ENCODE measurements at places on chromosomes 4 and X.

- no peak for DNase-seq
Observed at GRCh38 chr4:125649452-125649851, 334.7 kb downstream of the FAT4 start.

GRCh38 chr4:85474356-85474755 lies 594 bp upstream of the ARHGAP24 start:
- no peak for DNase-seq

DNA sequence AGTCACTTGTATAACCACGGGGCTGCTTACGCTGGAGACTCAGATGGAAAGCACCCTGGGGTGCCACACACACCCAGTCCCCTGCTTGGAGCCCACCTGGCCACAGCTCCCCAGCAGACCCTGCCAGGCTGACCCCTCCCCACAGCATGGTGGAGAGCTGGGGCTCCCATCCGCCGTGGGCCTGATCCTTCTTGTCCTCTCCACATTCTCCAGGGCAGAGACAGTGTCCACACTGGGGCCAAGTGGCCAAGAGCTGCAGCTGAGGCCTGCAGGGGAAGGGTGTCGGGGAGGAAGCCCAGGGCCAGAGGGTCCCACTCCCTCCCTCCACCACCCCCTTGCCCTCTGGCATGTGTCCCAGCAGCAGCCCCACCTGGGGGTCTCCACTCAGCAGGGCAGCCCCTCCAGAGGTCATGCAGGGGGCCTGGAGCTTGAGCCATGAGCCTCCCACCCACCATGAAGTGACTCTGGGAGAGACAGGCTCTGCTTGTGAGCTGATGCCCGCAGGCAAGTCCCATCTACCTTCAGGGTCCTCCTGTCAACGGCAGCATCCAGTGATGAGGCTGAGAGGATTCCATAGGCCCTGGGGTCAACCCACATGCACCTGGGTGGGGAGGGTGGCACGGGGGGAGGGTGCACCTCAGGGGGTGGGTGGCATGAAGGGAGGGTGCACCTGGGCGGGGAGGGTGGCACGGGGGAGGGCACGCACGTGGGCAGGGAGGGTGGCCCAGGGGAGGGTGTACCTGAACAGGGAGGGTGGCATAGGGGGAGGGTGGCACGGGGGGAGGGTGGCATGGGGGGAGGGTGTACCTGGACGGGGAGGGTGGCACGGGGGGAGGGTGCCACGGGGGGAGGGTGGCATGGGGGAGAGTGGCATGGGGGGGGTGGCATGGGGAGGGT lies 56.4 kb downstream of the FAM53A start:
- DNase-seq, result no peak

DNA sequence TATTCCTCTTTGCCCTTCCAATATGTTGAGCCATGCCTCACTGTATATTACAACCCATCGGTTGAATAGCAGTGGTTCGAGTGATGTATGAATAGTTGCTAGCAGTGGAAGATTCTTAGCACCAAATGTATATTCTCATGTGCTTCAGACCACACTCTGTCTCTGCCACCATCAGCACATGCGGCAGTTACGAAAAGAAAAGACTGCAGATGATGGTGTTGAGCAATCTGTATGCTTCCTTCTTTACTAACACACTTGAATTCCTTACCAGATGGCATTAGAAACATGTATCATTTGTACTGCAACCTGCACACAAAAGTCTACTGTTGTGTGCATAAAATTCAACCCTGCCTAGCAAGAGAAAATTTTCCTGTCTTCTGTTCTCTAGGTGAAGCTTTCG lies 214.6 kb downstream of the ENOX2 start:
- no peak for DNase-seq

DNA sequence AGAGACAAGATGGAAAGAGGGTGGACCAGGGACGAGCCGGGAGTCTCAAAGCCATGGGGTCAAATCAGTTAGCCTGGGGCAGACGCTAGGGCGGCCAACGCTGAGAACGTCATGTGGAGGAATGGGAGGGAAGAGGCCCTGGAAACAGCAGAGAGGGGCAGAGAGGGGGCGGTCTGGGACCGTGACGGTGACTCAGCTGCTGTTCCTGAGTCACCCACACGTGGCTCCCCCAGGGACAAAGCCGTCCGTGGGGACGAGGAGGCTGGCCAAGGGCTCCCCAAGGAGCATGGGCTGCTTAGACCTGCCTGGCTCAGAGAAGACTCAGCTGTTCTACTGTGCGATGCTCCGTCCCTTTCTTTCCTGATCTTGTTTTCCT lies 108.4 kb upstream of the LRPAP1 start:
- no peak for DNase-seq

DNA sequence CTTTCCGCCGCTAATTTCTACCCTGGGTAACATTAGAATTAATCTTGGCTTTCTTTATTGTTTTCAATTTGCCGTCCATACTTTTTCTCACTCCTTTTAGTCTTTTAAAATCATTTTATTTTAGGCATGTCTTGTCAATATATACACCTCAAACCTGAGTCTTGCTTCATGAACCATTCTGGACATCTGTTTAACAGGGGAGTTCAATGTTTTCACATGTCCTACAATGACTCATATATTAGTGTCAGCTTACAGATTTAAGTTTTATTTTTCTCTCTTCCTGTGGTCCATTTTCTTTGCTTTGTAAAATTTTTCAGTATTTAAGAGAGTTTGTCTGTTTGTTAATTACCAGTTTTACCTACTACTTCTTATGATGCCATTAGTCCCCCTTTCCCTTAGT lies 89.5 kb downstream of the LCORL start:
- DNase-seq, result no peak

GRCh38 chrX:31500921-31501320 lies 429.1 kb upstream of the FTHL17 start:
- DNase-seq, result no peak

- DNase-seq, result no peak
Observed at GRCh38 chr4:107831140-107831539, 6.4 kb downstream of the SGMS2 start.

DNA sequence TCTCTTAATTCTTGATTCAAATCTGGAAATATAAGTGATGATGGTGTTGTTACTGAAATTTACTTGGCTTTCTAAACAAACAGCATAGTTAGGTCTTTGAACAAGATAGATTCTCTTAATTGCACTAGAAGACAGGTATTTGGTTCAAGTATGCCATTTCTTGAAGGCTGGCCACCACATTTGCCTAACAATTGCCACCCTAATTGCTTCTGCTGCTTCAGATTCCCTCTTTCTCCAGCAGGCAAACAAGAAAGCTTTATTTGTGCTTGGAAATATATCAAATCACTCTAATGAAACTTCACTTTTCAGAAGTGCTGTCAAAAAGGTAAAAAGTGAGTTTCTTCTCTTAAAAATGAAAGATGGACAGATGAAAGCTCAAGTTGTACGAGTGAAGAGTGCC lies 418.6 kb downstream of the INPP4B start:
- no peak for DNase-seq

- no peak for DNase-seq
Observed at GRCh38 chr4:1557221-1557597, 126.9 kb downstream of the FAM53A start.

- DNase-seq, result no peak
Observed at GRCh38 chrX:23383411-23383810, 48.8 kb downstream of the PTCHD1 start.

DNA sequence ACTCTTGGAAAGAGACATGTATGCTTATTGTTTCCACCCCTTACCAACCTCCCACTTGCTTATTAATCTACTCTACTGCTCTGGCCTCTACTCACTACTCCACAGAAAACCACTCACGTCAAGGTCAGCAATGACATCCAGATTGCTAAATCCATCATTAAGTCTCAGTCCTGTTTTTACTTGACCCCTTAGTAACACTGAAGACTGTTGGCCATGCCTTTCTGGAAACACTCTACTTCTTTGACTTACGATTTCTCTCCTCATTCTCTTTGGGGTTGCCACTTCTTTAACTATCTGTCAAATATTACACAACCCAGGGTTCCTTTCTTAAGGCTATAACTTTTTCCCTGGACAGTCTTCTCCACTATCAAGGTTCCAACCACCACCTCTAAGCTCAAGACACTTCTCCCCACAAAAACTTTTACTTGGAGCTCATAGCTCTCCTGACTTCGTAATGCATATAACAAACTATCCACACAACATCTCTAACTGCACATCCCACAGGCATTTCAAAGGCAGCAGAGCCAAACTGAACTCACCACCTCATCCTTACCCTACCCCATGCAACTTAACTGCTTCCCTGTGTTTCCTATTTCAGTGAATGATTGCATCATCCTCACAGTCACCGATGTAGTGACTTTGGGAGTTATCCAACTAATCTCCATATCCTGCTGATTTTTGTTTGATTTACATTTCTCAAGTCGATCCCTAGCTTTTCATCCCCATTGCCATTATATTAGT lies 15.8 kb upstream of the MAGEA4 start:
- DNase-seq, result no peak

- no peak for DNase-seq
Observed at GRCh38 chr4:60129740-60130139, 1070.4 kb upstream of the ADGRL3 start.

DNA sequence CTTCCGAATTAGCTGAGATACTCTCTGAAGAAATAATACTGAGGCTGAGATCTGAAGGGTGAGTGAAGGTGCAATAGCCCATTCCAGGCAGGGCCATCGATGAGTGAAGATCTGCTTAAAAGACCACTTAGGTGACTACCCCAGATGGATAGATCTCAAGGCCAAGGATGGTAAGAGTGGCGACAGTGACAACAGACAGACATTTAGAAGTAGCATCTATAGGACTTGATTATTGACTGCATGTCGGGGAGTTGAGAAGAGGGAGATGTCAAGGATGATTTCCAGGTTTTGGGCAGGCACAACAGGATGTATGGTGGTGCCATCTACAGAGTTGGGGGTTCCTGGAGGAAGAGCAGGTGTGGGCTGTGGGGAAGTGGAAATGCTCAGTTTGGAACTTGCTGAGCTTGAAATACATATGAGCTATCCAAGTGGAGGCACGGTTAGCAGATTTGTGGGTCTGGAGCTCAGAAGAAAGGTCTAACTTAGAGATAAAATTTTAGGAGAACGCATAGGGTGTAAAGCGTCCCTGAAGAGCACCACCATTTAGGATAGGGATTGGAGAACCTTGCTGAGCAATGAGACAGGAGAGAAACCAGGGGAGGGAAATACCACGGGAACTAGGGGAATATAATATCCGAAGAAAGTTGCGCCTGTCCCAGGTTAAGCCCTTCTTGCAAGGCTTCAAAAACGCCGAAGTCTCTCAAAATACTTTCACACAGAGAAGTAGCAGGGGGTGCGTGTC lies 688 bp downstream of the UFSP2 start:
- DNase-seq, result no peak

- DNase-seq, result no peak
Observed at GRCh38 chr4:7332216-7333023, 102.3 kb downstream of the PSAPL1 start.

- no peak for DNase-seq
Observed at GRCh38 chr4:37745946-37746345, 59.8 kb upstream of the RELL1 start.

DNA sequence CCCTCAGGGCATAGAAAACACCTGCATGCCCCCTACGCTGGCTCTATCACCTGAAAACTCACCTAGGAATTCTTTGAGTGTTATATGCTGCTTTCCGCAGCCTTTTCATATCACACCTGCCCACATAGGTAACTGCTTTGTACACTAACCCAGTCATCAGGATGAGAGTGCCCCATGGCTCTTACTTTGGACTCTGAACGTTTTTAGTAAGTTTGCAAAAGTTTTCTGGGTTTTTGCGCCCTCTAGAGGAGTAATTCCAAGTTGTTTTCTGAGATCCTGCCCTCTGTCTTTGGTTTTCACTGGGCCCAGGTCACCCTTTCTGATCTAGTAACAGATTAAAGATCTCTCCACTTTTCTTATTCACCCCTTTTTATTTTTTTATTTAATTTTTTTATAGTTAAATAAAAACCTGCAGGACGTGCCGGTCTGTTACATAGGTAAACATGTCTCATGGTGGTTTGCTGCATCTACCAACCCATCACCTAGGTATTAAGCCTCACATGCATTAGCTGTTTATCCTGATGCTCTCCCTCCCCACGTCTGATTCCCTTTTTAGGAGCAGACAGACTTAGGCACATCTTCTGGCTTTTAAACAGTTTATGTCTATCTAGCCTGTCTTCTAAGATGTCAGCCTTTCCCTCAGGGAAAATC lies 139.2 kb downstream of the NWD2 start:
- DNase-seq, result no peak

DNA sequence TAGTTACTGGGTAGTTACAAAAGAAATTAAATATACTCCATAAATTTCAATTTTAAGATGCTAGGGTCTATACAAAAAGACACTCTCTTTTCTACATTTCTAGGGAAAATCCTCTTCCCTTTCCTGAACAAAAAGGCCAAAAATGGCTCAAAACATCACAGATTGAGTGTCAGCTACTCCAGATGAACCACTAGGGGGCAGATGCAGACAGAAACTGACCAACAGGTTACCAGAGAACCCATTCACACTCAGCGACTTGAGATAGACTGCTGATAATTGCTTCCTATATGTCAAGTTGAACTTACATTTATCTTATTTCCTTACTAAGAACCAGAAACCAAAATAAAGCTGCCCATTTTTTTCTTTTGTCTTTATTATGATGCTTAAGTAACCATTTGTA lies 83.4 kb upstream of the MID1IP1 start:
- DNase-seq, result no peak

DNA sequence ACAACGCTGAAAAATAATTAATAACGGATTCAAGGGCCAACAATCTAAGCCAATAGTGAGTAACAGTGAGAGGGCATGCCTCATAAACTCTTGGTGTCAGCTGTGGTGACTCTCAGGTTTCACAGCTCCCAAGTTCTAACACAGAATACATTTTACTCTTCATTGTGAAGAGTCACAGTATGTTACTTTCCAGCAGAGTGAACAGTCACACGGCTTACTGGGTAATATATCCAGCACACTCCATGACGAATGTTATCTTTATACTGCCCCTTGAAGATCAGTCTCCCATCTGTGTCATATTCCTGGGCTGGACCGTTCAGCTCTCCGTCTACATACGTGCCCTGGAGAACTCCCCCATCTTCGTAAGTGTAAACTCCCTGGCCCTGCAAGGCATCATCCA lies 23.1 kb downstream of the SETD7 start:
- no peak for DNase-seq

DNA sequence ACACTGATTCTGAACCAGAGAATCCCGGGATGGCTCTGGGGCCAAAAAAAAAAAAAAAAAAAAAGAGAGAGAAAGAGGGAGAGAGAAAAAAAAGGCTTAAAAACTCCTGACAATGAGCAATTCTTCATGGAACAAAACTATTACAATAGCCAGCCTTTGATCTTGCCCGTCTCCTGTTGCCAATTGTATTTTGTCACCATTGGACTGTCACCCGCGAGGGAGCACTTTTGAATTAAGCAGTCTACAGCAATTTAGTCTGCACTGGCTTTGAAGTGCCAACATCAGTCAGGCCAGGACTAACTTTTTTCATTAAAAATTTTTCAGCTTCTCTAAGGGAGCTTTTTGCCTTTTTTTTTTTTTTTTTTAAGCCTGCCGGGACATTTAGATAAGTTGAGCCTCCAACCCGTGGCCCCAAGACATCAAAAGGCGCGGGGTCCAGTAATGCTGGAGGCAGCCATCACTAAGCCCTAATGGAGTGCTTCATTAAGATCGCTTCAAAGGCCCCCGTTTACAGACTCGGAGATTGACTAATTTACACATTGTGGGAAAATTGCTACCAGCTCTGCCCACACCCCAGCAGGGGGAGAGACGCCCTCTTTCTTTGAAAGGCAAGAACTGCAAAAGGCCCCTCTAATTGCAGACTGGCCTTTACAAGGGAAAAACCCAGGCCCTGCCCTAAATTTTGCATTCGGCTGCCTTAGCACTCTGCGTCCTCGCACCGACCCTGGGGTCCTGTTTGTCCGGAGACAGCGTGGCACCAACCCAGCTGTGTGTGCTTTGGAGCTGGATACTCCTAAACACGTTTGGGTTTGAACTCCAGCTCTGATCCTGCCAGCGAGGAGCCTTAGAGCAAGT lies 98.1 kb upstream of the MSX1 start:
- no peak for DNase-seq
